Activated T-cell treated with anti-CD3 and anti-CD28 coated beads for 1 hour (primary cell): ENCODE measurements at places on chromosomes 7 and 10.
A peak's percentile ranks its signal among the peaks of the same experiment; 100 is the strongest.

GRCh38 chr7:79868010-79868409 lies 266.6 kb upstream of the GNAI1 start:
- no peak for DNase-seq

GRCh38 chr10:121600611-121601010 lies 2.4 kb upstream of the FGFR2 start:
- no peak for DNase-seq

DNA sequence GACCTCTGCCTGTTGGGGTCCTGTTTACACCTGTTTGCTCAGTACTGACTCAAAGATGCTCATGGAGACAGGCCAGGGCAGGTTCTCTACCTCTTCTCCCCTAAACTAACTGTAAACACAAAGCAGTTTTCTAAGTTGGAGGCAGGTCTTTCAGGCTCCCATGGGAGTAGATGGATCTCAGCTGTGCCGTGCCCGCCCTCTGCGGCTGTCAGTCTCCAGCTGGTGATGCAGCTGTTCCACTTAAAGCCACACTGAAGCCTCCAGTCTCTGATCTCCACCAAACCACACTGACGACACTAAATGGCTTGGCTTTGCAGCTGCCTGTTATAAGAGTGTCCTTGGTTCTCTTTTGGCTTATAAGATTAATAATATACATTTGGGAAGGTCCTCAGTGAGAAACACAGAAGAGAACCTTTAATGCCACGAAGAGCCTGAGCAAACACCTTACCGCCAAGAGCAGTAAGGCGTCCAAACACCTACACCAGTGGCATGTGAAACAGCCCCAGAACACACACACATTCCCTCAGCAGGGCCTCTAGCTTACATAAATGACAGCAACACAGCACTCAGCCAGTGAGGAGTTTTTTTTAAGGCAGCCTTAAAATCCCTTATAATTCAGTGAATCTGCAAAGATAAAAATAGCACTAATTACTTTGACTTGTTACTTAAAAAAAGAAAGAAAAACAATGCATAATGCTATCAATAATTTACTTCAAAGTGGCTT lies 60.4 kb upstream of the KCNIP2 start:
- DNase-seq, result no peak

DNA sequence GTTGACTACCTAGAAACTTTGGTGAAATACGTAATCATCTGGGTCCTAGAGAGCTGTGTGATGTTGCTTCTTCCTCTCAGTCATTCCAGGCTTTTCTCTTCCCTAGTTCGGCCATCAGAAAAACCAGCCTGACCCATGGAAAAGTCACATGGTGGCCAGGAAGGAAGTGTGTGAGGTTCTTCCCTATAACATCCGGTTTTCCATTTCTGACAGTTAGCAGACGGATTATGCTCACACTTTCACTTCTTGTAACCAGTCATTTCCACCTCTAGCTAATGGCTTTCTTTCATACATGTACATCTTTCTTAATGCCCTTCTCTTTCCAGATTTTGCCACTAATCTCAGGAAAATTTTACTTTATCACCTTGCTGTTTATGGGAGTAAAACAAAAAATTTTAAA lies 110.0 kb upstream of the GLCCI1 start:
- DNase-seq, result no peak

DNA sequence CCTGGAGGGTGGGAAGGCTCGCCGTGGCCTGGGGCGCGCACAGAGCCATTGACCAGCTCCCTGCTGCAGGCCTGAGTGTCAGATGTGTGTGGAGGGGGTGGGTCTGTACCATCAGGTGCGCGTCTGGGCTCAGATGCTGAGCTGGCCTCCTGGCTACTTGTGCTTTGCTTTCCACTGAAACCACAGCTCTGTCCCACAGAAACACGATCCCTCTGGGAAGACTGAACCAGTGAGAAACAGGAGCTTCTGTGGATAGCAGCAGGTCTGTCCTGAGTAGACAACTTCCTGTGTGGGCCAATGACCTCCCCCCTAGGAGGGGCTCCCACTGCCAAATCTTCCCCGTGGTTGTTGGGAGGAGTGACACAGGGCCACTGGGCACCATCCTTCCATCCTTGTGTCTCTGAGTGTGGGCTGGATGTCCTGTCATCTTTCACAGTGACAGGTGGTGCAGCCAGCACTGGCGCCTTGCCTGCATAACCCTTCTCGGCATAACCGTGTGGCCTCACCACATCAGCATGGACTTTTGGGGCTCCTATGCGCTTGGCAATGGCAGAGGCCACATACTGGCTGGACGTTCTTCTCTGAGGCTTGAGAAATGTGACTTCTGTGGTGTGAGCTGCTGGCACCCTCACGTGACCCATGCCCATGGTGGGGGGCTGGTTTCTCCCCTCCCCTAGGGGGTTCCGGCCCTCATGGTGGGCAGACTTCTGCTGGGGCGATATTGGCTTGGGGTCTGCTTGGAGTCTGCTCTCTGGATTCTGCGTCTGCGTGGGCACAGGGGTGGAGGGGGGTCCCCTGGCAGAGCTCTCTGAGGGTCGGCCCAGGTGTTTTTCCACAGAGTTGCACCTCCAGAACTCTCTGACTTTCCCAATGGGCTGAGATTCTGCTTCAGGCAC lies 245.5 kb upstream of the GRB10 start:
- no peak for DNase-seq

DNA sequence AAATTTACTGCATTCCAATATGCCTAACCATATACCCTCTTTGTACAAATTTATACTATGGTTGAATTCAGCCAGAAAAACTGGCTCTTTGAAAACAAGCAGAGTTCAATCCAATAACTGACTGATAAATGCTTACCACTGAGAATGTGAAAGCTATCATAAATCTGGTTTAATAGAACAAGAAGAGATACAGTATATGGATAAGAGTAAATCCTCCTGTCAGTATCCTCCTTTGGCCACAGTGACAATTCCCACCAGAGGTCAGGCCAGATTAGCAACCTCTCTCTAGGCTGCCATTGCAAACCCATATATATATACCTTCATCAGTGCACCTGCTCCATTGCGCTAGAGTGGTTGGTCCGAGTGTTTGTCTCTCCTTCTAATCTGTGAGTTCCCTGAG lies 647.2 kb downstream of the GRM8 start:
- no peak for DNase-seq

DNA sequence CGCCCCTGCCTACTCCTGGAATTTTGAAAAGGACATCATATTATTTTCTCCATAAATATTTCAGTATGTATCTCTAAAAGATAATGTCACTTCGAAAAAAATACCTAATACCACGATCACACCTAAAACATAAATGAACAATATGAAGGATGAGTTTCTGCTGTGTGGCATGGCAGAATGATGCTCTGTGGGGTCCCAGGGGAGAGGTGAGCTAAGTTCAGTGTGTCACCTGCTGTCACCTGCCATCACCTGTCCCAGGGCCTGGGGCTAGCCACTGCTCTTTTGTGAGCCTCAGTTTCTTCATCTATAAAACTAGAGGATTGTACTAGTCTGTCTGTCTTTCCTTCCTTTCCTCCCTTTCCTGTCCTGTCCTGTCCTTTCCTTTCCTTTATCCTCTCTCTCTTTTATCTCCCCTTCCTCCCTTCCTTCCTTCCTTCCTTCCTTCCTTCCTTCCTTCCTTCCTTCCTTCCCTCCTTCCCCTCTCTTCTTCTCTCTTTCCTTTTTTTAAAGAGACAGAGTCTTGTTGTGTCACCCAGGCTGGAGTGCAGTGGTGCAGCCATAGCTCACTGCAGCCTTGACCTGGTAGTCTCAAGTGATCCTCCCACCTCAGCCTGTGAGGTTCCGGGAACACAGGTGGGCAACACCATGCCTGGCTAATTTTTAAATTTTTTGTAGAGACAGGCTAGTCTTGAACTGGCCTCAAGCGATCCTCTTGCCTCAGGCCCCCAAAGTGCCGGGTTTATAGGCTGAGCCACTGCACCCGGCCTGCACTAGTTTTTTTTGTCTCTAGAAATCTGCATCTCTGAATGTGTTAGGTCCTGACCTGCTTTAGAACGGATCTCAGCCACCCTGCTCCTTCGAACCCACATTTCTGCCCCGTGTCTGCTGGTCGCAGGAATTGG lies 43.1 kb downstream of the CUX1 start:
- DNase-seq, result no peak

DNA sequence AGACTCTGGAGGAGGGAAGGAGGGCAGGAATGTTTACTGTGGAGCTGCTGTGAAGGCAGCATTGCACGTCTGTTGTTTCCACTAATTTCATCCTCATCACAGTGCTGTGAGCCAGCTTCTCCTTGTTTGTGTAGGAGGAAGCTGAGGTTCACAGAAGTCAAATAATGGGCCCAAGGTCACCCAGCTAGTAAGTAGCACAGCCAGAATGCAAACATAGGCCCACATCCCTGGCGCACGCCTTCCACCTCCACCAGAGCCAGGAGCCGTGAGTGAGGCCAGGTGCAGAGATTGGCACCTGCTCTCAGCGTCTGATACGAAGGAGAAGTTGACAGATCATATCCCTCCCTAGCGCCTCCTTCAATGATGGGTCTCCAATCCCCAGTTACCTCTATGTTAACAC lies 93.6 kb downstream of the HTR5A start:
- no peak for DNase-seq

- no peak for DNase-seq
Measured at GRCh38 chr10:35307297-35307696, 29.0 kb upstream of the CCNY start.

GRCh38 chr10:26621243-26621888 lies 76.1 kb upstream of the PDSS1 start:
- DNase-seq, result no peak

GRCh38 chr10:116158036-116158435 lies 115.0 kb downstream of the GFRA1 start:
- no peak for DNase-seq

- DNase-seq, result no peak
Measured at GRCh38 chr10:75033399-75034130, 77.9 kb upstream of the SAMD8 start.

- no peak for DNase-seq
Measured at GRCh38 chr10:81179805-81180452, 642.2 kb downstream of the SH2D4B start.

DNA sequence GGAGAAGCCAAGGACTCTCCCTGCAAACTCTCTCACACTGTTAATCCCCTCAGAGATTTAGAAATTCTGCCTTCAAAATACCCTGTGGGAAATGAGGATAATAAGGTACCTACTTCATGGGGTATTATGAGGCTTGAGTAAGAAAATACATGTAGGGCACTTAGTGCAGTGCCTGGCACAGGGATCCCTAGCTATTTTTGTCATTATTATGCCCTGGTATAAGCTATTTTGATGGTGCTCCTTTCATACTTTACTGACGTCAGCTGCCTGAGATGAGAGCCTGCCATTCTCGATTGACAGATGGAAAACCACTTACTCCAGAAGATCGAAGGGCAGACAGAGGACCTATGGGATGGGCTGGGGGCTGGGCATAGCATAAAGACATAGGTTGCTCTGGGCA lies 30.1 kb downstream of the MKX start:
- DNase-seq, result no peak

GRCh38 chr10:102994531-102995295 lies 76.6 kb downstream of the CNNM2 start:
- DNase-seq, result no peak

DNA sequence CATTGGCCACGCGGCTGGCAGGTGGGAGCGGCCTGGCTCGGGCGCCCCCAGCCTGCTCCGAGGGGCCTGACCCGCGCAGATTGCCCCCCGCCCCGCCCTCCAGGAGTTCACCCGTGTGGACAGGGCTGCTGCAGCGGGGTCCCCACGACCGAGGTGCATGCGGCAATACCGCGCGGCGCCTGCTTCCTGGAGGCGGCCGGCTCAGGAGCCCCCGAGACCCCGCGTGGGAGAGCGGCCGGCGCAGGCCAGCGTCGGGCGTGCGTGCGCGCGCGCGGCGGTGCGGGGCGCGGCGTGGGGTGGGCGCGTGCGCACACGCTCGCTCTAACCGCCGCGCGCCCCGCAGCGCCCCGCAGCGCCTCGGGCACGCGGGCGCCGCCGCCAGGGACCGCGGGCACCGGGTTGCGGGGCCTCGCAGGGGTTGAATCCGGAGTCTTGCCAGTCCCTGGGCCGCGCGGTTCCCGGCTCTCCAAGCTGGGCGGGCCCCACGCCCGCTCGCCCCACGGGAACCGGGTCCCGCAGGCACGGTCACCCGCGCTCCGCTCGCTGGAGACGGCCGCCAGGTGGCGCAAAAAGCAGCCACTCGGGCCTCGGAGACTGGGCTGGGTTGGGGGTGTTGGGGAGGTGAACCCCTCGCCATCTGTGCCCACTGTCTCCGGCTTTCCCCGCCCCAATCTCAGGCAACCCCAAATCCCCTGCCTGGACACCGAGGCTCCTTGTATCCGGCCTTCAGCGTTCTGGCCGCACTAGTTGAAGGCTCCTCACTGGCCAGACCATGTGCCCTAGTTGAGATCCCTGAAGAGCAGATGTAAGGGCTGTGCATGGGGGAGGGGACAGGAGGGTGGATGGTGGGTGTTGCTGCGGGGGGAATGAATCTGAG lies 1.3 kb upstream of the ACHE start:
- DNase-seq, result peak; percentile 71

GRCh38 chr10:48496831-48497779 lies 107.8 kb downstream of the ARHGAP22 start:
- DNase-seq, result no peak

GRCh38 chr10:33165911-33166310 lies 168.6 kb downstream of the NRP1 start:
- no peak for DNase-seq

- DNase-seq, result no peak
Measured at GRCh38 chr10:103490986-103491314, 2.6 kb upstream of the NEURL1 start.

DNA sequence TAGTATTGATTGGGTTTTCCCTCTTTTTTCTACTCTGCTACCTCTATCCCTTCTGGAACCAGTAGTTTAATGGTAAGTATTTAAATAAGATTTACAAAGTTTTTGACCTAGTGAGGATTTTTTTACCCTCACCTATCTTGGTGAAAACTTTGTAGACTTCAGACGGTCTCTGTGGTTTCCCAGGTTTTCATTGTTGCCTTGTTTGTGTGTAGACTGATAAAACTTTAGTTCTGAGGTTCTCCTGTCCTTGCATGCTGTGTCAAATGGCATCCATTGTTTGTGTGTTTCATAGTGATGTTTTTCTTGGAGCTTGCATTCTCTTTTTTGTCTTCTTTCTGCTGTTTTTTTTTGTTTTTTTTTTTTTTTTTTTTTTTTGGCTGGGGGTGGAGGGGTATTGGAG lies 22.6 kb downstream of the ZNRF2 start:
- DNase-seq, result no peak

DNA sequence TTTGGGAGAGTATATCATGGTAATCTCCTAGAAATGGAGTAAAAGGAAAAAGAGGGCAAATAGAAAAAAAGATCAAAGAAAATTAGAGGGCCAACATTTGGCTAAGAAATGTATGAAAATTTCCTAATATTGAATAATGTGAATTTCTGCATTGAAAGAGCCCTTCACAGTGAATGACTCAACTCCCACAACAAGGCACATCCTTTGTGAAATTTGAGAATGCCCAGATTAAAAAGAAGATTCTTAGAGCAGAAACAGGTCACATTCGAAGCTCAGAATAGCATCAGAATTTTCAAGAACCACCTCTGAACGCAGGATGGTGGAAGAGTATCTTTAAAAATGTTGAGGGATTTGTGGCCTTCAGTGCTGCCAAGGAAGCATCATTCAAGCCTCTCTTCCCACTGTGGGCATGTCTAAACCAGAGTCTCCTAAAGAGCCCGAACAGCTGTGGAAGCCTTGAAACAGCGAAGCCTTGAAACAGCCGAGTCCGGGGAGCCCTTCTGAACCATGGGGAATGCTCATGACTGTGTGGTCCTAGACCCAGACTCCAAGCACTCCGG lies 43.6 kb downstream of the GUSB start:
- DNase-seq, result no peak
